GM10248 (cell line): ENCODE measurements at places on chromosomes 1 and 21.

GRCh38 chr1:187275985-187276575 is 447.3 kb downstream of the PLA2G4A start:
- no peak for DNase-seq

GRCh38 chr1:22176258-22176657 is 33.4 kb upstream of the WNT4 start:
- peak; percentile 85 for DNase-seq

GRCh38 chr1:160048335-160048734 is 16.5 kb upstream of the PIGM start:
- no peak for DNase-seq

DNA sequence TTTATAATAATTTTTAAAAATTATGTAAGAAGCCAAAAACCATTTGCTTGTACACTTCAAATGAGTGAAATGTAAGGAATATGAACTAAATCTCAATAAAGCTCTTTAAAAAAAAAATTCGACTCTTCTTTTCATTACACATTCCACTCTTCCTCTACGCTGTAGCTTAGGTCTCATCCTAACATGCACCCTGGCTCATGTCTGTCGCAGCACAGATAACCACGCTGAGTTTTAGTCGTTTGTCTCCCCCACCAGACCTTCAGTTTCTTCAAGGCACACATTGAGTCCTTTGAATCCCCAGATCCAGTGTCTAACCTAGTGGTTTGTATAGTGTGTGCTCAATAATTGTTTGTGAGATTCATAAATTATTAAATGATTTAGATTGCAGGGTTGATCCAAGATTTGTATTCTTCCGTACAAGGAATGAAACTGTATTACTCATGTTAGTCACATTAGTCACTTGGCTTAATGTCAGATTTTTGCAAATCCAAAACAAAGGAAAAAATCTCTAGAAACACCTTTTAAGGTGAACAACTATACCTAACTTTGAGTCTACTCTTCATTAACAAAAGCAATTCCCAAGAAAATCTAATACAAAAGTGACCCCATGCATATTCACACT is 57.3 kb downstream of the SLC25A24 start:
- DNase-seq = no peak

- no peak for DNase-seq
These were observed 50.1 kb downstream of the COQ8A start for GRCh38 chr1:226990133-226990716.

DNA sequence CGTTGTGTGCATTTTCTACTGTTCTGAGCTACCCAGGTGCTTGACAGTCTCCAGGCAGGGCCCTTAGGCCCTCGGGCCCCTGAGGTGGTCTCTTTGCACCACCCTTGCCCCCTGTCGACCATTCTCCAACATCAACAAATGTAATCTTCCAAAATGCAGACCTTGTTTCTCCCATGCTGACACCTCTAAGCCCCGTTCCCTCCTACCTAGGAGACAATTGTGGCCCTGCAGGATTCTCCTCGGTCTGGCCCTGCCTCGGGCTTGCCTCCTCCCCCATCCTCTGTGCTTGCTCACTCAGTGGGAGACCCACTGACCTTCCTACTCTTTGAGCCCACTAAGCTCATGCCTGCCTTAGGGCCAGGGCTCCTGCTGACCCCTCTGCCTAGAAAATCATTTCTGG is 104.2 kb upstream of the TARDBP start:
- DNase-seq = no peak

DNA sequence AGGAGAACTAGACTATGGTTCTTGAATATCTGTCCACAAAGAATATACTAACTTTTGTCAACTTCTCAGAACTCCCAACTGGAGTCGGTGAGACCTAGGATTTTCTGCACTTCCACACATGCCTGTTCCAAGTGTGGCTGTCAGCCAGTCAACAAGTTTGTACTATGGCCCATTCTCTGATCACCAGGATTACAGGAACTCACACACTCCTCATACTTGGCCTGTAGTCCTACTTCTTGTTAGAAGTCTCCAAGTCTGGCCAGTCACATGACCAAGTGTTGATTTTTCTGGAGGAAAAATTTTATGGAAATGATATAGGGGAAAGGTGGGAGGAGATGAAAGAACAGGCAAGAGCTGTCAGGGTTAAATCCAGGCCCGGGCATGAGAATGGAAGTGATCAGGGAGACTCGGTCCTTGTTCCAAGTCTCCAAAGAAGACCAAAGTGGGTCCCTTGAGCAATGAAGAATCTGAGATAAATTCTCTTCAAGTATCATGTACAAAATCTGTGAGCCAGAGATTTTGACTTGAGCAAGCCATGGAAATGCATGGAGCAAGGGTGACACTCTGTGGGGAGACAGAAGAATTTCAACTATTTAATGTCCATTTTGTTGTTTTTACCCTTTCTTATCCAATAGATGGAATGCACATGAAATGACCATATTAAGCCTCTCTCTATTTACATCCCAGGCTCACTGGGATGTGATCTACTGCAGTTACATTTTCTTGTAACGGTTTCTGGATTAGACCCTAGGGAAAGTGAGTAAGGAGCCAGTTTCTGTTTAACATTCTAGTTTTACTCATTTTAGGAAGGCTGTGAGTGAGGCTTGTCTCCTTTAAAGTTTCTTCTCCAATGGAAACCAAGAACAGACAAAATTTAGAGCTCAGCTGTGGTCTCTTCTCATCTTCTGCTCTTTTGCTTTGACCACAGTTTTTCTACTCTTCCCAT is 320.9 kb downstream of the ASTN1 start:
- DNase-seq = no peak

DNA sequence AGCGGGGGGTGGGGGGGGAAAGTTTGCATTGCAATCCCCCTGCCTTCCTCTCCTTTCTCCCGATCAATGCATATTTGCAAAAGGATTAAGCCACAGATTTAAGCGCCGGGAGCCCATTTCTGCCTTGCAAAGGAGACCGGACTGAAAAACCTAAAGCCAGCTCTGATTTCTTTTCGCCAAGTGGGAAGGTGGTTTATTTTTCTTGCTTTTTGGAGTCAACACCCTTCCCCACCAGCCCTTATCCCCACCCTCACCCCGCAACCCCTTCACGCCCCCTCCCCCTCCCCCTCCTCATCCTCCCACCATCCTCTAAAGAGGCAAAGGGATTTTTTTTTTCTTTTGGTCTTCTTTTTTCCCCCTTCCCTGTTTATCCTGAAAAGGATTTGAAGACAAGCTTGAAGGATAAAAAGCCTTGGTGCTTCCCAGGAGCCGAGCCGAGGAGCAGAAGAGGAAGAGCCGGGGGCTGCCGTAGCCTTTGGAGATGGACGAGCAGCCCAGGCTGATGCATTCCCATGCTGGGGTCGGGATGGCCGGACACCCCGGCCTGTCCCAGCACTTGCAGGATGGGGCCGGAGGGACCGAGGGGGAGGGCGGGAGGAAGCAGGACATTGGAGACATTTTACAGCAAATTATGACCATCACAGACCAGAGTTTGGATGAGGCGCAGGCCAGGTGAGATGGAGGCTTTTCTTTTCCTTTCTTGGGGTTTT is 513 bp downstream of the PBX1 start:
- DNase-seq = no peak

DNA sequence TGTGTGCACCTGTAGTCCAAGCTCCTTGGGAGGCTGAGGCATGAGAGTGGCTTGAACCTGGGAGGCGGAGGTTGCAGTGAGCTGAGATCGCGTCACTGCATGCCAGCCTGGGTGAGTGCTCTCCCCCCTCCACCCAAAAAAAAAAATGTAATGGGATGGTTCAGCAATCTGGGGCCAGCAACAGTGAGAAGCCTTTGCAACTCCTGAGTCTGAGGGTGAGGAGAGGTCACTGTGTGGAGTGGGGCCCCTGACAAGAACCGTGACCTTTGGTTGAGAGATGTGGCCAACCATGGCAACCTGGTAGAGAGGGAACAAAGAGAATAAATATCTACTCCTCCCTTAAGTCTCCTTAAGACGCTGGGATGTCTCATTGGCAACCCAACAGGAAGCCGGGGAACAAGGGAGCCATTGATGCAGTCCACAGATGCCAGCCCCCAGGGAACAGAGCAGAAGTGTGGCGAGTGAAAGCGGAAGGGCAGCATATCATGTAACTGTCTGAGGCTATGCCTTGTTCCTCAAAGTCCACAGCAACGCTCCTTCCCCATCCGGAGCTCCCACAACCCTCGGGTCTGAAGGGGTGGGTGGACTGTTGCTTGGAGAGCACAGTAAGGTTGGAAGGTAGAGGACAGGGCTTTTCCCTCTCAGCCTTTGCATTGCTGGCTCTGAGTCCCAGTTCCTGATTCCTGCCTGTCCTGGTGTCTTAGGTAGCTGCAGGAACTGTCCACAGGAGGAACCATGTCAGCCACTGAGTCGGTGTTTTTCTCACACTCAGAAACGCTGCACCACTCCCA is 8.3 kb downstream of the TRNP1 start:
- DNase-seq = no peak

DNA sequence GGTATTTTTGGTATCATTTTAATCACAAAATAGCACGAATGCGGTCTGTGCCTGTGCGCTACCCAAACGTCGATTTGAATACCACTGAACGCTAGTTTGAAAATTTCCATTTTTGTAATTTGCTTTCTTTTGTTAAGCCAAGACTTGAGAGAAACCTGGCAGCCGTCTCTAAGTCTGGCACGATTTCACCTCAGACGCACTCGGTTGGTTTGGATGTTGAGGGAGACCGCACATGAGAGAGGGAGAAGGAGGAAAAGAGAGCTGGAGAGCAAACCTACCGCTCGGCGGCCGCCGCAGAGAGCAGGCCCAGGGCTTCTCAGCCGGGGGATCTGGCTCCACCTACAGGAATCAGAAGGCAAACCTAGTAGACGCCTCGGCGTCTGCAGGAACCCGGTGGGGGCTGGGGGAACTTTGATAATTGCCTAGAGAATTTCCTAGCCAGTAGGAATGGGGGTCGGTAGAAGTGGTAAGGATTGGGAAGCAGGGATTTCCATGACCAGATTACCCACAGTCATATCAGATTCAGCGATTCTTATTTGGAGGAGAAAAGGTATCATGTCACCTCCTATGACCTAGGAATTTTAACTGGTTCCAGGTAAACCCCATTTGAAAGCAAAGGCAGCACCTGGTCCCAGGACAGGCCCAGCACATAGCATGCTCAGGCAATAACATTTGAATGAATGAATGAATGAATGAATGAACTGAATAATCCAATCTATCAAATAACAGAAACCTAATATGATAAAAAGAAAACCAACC is 83.2 kb downstream of the TM2D1 start:
- DNase-seq = peak; percentile 74

- no peak for DNase-seq
These were observed 116.2 kb upstream of the FGGY start for GRCh38 chr1:59180735-59181134.

DNA sequence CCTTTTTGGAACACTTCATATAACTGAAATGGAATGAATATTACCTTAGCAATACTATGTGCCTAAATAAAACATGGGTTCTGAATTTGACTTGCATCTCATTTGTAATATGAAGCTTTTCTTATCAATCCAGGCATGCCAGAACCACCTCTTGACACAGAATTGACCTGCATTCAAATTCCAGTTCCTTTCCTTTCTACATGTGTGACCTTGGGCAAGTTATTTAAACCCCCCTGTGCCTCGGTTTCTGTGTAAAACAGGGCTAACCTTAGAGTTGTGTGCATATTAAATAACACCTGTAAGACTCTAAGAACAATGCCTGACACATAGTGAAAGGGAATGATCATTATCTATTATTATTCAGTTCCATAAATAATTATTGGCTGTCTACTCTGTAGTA is 2.0 kb upstream of the NOS1AP start:
- no peak for DNase-seq

DNA sequence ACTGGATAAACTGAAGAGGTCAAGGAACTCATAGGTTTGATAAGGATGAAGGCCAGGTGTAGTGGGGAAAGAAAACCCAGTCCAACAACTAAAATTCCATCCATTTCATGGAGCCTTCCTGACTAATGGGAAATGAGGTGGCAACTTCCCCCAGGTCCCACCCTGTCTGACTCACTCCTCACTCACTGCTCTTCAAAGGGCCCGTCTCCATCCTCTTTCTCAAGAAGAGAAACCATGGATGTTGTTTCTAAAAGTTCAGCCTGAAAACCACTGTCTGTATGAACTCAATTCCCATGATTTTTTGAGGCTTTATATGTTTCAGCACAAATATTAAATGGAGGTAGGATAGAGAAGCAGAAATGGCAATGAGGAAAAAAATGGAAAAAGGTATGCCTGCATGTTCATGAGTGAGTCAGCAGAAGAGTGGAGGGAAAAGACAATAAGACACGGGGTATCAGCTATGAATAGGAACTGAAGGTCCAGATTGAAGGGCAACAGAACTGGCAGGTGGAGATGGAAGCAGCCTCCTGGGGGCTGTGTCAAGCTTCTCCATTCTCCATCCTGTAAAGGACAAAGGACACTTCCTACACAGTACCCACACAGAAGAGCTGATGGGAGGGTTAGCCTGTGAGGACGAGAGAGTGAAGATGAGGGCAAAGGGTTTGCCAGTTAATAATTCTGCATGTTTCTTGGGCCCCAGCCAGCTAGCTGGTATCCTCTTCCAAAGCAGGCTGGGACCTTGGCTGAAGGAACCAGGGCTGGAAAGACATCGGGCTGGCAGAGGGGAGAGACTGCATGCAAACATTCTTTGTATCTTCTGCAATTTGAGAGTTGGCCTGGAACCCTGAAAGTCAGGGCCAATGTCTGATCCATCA is 5.5 kb upstream of the ELOVL1 start:
- DNase-seq = no peak

DNA sequence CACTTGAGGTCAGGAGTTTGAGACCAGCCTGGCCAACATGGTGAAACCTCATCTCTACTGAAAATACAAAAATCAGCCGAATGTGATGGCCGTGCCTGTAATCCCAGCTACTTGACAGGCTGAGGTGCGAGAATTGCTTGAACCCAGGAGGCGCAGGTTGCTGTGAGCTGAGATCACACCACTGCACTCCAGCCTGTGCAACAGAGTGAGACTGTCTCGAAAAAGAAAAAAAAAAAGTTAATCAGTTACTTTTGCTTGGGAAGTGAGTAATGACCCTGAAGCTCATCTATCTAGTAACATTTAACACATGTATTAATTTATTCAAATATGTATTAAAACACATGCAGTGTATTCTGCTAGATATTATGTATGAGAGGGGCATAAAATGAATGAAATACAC is 49.4 kb downstream of the ZNF326 start:
- no peak for DNase-seq

- no peak for DNase-seq
These were observed 52.4 kb downstream of the CDC42BPA start for GRCh38 chr1:227265891-227266290.

- DNase-seq = no peak
These were observed 7.2 kb upstream of the TSPEAR start for GRCh38 chr21:44718571-44718970.

- no peak for DNase-seq
These were observed 15.8 kb upstream of the MAGOH start for GRCh38 chr1:53254011-53254640.
